Urinary bladder (tissue), 4 donors: ENCODE measurements at places on chromosomes 1 and 21. TPM values are rescaled to one million over a fixed set of nuclear protein-coding genes. Genes with fewer than 3 reads are reported as not detected.

Gene CACNA1S
- 1.9 TPM for total RNA-seq

Gene PTPN7
- 1.2 TPM for total RNA-seq

Gene TBX15
- 5.2 TPM for total RNA-seq

Gene ADAMTS4
- total RNA-seq: 4.4 TPM

Gene FOXE3
- not detected for total RNA-seq

Gene INKA2
- 7.4 TPM for total RNA-seq

Gene ARTN
- total RNA-seq: 1.4 TPM

Gene IVL
- total RNA-seq: 2.7 TPM

DNA sequence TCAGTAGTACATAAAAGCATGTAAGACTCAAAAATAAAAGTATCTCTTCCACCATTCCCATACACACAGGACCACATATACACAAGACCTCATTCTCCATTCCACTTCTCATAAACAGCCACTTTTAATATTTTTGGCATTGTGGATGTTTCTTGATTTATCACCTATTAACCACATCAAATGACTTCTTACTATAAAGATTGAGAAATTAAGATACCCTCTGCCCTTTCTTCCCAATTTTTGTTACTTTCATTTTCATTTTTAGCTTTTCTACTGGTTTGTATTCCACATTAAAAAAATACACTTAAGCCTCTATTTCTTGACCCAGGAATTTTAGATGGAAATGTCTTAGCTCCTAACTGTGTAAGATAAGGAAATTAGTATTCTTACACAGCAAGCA, 22.8 kb downstream of the AKT3 start:
- DNase-seq: no peak

DNA sequence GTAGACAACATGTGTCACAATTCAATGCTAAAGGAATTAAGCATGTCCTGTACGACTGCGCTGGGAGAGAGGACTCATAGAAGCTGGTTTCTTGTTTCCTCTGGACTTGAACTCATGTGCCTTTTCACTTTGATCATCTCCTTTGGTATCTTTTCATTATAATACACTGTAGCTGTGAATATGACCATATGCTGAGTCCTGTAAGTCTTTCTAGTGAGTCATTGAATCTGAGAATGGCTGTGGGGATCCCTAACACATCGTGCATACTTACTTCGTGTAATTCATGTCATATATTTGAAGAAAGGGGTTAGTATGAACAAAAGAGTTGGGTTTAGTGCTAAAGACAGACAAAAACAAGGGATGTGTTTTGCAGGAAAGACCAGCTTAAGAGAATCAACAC, 148.1 kb upstream of the RUNX1 start:
- no peak for DNase-seq

- no peak for DNase-seq
Observed at GRCh38 chr1:190455631-190456030, 22.0 kb downstream of the BRINP3 start.

- DNase-seq: no peak
Observed at GRCh38 chr1:226302731-226303130, 6.2 kb downstream of the LIN9 start.

DNA sequence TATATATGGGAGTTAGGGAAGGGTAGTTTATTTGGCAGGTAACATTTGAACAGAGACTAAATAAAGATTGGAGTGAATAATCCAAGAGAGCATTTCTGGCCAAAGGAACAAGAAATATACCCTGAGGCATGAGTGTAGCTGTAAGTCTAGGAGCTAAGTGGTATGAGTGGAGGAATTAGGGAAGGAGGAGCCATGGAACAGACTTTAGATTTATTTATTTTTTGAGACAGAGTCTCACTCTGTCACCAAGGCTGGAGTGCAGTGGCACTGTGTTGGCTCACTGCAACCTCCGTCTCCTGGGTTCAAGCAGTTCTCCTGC, 18.4 kb downstream of the CAPZA1 start:
- DNase-seq: no peak

DNA sequence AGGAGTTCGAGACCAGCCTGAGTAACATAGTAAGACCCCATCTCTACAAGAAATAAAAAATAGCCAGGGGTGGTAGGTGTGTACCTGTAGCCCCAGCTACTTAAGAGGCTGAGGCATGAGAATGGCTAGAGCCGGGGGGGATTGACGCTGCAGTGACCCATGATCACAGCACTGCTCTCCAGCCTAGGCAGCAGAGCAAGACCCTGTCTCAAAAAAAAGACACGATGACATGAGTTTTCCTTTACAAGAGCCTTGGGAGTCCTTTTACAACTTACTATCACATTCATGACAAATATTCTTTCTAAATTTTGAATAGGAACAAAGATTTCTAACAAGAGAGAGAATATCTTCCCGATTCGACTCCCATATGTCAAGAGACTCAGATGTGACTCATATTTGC, 3.3 kb upstream of the BRWD1 start:
- no peak for DNase-seq

GRCh38 chr21:16176570-16176969, 446.8 kb downstream of the USP25 start:
- DNase-seq: no peak

- no peak for DNase-seq
Observed at GRCh38 chr1:208233546-208233945, 10.6 kb downstream of the PLXNA2 start.

DNA sequence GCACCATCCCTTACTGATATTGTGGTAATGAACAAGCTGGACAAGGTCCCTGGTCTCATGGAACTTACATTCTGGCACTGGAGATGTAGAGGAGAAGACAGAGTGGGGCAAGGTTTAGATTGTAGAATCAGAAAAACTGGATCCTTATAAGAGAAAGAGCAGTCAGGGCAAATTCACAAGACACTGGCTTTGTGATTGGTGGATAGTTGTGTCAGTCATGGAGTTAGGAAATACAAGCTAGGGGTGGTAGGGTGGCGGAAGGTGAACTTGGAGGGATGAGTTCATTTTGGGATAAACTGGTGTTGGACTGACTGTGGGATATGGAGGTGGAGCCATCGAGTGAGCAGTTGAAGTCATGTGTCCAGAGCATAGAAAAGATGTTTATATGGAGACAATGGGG, 3.7 kb upstream of the TLR5 start:
- no peak for DNase-seq

DNA sequence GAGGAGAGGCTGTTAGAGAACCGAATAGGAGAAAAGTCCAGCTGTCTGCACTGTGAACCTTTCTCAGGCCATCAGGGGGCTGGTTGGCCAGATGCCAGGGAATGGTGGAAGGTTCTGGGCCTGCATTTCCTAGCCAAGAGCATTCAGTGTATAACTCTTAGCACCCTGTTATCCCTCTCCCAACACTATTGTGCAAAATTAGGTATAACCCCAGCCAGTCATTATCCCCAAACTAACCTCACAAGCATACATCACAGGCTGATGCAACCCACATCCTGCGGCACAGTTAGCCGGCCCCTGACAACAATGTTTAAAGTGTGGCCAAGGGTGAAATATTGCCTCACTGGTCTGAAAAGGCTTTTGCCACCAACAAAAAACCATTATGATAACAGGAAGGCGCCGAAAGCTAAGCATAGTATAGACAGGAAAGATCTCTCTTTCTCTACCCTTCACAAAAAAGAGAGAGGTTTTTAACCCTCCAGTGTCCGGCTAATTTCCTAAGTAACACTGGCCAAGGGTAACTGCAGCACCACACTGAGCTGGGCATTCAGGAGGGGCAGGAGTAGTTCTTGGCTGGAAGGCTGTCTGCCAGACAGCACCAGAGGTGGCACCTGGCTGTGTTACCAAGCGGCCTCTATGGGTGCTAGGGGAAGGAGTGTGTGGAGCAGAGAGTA, 77.3 kb upstream of the BCAR3 start:
- no peak for DNase-seq

DNA sequence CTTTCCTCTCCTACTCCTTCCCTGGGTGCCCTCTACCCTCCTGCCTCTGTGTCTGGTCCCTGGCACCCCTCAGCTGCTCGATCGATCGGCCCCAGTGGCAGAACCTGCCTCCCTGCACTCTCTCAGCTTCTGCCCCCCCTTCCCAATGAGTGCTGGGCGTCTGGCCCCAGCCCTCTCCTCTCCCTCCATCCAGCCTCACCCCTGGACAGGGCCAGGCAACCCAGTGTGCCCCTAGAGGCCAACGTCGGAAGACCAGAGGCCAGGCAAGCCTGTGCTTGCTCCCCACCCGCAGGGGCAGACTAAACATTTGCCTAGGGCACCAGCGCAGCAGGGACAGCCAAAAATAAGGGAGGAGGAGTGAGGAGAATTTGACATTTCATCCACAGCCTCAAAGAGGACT, 43.5 kb downstream of the LGR6 start:
- DNase-seq: no peak

DNA sequence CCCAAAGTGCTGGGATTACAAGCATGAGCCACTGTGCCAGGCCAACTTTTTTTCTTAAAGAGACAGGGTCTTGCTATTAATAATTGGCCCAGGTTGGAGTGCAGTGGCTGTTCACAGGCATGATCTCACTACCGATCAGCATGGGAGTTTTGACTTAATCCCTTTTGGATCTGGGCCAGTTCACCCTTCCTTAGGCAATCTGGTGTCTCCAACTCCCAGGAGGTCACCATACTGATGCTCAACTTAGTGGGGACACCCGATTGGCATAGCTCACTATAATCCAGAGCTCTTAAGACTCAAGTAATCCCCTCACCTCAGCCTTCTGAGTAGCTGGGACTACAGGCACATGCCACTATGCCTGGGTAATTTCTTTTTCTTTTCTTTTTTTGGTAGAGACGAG, 64.2 kb upstream of the SCYL3 start:
- DNase-seq: no peak

DNA sequence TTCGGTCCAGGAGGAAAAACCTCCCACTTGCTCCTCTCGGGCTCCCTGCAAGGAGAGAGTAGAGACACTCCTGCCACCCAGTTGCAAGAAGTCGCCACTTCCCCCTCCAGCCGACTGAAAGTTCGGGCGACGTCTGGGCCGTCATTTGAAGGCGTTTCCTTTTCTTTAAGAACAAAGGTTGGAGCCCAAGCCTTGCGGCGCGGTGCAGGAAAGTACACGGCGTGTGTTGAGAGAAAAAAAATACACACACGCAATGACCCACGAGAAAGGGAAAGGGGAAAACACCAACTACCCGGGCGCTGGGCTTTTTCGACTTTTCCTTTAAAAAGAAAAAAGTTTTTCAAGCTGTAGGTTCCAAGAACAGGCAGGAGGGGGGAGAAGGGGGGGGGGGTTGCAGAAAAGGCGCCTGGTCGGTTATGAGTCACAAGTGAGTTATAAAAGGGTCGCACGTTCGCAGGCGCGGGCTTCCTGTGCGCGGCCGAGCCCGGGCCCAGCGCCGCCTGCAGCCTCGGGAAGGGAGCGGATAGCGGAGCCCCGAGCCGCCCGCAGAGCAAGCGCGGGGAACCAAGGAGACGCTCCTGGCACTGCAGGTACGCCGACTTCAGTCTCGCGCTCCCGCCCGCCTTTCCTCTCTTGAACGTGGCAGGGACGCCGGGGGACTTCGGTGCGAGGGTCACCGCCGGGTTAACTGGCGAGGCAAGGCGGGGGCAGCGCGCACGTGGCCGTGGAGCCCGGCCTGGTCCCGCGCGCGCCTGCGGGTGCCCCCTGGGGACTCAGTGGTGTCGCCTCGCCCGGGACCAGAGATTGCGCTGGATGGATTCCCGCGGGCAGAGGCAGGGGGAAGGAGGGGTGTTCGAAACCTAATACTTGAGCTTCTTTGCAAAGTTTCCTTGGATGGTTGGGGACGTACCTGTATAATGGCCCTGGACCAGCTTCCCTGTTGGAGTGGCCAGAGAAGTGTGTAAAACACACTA, 45.3 kb downstream of the MRPL39 start:
- DNase-seq: no peak

DNA sequence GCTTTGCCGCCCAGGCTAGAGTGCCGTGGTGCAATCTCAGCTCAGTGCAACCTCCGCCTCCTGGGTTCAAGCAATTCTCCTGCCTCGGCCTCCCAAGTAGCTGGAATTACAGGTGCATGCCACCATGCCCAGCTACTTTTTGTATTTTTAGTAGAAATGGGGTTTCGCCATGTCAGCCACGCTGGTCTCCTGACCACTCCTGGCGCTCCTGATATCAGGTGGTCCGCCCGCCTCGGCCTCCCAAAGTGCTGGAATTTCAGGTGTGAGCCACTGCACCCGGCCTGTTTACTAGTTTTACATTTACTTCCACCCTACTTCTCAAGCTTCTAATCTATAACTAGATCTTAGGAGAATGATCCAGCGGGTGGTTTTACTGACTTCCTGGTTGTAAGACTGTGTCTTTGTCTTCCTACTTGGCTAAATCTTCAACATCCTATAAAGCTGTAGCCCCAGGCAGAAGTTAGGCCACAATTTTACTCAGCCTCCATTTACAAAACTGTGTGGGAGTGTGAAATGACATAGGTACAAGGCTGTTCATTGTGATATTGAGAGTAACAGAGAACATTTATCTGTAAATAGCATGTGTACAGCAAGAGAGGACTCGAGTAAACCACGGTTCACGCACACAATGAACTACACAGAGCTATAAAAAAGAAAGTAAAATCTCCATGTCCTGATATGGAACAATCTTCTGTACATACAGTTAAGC, 9.6 kb upstream of the POU2F1 start:
- DNase-seq: no peak

GRCh38 chr1:207823880-207824566, 72.2 kb downstream of the CD46 start:
- peak; percentile 91 for DNase-seq

DNA sequence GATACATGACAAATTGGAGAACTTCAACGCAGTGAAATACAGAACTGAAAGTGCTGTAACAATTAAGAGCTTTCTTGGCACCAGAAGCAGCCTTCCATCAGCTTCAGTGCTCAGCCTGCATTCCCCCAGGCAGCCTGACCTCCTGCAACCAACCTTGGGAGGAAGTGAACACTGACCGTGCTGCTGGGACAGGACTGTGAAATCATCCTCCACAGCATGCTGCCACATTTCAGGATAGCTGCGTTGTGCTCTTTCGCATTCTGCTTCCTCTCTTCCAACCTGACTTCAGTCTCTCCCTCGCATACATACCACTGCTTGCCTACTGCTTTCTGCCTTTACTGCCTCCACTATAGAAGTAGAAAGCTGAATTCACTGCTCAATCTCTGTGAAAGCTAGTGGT, 388.6 kb downstream of the RWDD3 start:
- DNase-seq: no peak

DNA sequence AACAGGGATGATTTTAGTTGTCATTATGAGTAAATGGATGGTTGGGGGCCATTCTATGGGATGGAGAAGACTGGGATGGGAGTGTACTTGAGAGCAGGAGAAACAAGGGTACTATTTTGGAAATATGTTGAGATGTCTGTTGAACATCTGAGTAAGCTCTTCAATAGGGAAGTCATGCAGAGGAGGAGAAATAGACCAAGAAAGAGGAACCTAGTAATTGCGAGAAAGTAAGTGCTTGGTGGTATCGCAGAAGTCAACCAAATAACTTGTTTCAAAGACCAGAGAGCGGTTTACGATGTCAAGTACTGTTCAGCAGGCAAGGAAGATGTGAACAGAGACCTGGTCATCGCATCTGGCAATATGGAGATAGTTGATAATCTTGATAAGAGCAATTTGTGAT, 22.4 kb upstream of the CHRM3 start:
- DNase-seq: no peak

GRCh38 chr1:28548318-28548717, 4.6 kb upstream of the TRNAU1AP start:
- DNase-seq: no peak

GRCh38 chr1:56550138-56550858, 29.1 kb downstream of the PLPP3 start:
- no peak for DNase-seq

GRCh38 chr1:28282426-28283407, 23.4 kb downstream of the SESN2 start:
- DNase-seq: no peak
